ENCODE measurements at places on chromosomes 2 and 18.
A peak's percentile ranks its signal among the peaks of the same experiment; 100 is the strongest.

GRCh38 chr18:44601447-44601846 lies 79.2 kb upstream of the SETBP1 start:
- DNase-seq: no peak

- DNase-seq: no peak
These were observed 142.4 kb upstream of the ALPP start for GRCh38 chr2:232236200-232236599.

DNA sequence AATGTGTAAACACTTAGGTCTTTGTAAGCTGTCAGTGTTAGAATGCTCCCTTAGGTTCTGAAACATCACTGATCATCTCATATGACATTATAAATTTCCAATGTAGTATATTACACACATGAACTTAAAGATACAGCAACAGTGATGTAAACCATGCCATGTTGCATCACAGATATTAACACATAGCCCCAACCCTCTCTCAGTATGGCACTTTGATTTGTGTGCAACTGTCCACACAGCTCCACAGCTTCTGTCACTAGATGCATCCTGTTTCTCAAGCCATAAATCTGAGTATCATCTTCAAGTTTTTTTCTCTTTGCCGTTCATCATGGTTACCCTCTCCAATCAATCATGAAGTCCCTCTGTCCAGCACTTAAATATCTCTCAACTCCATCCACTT lies 69.2 kb upstream of the LRP1B start:
- DNase-seq: no peak

GRCh38 chr2:21270708-21271122 lies 146.9 kb downstream of the TDRD15 start:
- DNase-seq: peak; percentile 9

GRCh38 chr18:76524900-76525698 lies 30.1 kb upstream of the ZNF516 start:
- peak; percentile 29 for DNase-seq

- DNase-seq: peak; percentile 63
These were observed 19.4 kb upstream of the ZBTB7C start for GRCh38 chr18:48428475-48429177.

- no peak for DNase-seq
These were observed 57.0 kb downstream of the FAM168B start for GRCh38 chr2:131036269-131036668.

DNA sequence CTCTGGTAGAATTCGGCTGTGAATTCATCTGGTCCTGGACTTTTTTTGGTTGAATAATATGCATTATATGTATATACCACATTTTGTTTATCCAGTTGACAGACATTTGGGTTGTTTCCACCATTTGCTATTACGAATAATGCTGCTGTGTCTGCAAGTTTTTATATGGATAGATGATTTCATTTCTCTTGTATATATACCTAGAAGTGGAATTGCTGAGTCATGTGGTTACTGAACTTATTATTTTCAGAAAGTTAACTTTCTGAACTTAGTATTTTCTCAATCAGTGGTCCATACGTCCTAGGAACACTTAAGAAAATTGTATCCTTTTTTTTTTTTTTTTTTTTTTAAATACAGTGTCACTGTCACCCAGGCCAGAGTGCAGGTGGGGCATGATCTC lies 63.3 kb downstream of the RIF1 start:
- no peak for DNase-seq

DNA sequence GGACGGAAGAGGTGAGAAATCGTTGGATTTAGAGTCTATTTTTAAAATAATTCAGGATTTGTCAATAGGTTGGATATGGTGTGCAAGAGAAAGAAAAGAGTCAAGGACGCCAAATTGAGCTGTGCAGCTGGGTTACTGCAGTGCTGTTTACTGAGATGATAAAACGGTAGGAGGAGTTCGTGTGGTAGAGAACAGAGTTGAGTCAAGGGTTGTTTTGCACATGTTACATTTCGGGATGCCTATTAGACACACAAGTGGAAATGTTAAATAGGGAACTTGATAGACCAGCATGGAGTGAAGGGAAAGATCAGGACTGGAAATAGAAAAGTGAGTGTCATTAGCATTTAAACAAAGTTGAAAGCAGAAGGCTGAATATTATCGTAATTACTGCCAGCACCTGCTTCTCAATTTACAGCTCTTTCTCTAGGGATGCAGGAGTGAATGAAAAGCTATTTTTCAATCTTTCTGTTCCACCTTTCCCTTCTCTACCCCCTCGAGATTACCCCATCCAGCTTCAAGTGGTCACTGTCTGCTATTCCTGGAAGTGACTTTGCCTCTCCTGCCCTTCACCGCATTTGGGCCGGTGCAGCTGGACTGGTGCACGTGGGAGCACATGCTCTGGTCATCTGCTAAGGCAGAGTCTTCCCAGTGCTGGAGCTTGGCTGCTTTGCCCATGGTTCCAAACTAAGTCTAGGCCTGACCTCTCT lies 30.3 kb downstream of the GPR75 start:
- no peak for DNase-seq

DNA sequence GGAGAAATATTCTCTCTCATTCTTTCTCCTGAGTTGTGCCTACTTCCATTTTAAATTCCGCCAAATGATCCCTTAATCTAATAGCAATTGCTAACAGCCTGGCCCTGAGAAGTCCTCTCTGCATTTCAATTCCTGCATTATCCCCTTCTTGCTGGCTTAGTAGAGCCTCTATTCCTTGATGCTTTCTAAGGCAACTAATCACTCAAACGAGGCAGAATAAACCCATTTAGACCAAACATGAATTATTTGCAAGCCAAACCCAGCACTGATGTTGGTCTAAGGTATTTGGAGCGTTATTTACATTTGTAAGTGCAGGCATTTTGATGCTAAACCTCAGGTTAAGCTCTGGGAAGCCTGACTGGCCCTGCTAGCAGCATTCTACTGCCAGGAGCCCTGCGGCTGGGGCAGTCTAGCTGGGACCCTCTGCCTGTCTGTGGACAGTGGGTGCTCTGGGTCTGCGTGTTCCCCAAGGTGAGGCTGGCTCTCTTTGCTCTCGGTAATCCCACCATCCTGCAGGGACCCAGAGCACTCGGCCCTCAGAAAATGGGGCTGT lies 173.1 kb upstream of the HS6ST1 start:
- no peak for DNase-seq

GRCh38 chr2:215870986-215871385 lies 142.4 kb downstream of the MREG start:
- DNase-seq: no peak

DNA sequence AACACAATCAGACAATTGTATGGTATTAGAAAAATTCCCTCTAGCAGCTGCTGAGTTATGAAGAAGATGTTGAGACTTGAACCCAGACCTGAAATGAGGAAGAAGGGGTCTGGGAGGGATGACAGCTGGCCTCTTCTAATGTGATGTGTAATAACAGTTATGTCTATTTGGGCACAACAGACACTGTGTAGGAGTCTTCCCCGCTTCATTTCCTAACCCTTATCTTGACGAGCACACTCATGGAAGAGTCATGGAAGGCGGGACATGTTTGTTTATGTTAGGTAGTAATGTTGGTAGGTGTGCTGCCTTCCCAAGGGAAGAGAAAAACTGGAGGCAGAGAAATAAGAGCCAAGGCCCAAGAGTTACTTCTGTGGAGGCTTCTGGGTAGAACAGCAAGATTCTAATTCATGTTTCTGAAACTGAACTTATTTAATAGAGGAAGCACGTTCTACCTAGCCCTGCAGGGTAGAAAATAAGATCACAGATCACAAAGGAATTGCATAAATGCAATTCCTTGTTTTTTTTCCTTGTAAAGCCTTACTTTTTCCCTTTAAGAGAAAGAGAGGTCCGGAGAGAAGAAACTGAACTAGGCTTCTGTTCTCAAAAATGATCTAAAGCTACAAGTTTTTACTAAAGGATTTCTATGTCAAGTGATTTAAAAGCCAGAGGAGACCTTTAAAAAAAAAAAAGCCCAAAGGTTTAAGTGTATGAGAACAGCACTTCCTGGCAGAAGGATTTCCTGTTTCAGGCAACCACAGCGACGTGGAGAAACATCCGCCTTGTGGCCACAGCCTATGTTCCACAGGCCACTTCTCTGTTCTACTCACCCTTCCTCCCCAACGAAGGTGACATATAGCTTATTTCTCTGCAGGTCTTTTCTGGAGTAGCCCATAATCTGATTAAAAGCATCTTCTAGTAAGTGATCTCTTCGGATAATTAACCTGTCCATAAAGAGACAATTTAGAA lies 68.5 kb upstream of the STK17B start:
- peak; percentile 86 for DNase-seq

DNA sequence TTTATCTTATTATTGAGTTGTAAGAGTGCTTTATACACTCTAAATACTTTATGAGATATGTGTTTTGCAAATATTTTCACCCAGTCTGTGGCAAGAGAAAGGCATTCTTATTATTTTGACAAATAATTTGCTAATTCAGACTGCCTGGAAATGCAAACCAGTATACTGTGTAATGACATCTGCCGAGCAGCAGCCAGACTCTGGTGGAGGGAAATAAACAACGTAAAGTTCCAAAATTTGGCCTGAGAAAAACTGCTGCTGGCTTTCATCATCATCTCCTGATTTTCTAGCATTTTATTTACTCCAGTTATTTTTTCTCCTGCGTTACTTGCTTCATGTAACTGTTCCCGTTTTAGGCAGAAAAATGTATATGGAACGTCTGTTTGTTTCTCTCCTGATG lies 161.6 kb downstream of the RNF152 start:
- no peak for DNase-seq

- DNase-seq: no peak
These were observed 272.5 kb upstream of the PXDN start for GRCh38 chr2:2016651-2017311.

DNA sequence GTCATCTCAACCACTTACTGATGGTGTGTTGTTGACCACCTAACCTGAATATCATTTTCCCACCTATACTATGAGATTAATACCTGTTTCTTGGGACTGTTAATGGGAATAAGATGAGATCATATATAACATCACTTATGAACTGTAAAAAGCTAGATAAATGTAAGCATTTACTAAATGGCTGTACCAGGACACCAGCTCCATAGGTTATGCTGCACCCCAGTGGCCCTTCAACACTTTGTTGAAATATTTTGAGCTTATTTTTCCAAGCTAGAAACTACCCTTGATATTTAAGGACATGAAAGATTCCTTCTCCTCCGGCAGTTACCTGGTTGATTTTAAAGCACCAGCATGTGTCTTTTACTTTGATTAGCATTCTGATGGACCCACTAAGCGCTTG lies 138.0 kb upstream of the CDCA7 start:
- DNase-seq: no peak

GRCh38 chr18:14747513-14748474 lies at the start of gene ANKRD30B:
Gene ANKRD30B (plus strand): TSS chr18:14748172. CDS start chr18:14748420, 248 bp downstream.
- no peak for DNase-seq
